ENCODE measurements at places on chromosomes 13 and 19.

- ATAC-seq: no peak
These were observed 100.7 kb downstream of the CRYL1 start for GRCh38 chr13:20424949-20425348.

DNA sequence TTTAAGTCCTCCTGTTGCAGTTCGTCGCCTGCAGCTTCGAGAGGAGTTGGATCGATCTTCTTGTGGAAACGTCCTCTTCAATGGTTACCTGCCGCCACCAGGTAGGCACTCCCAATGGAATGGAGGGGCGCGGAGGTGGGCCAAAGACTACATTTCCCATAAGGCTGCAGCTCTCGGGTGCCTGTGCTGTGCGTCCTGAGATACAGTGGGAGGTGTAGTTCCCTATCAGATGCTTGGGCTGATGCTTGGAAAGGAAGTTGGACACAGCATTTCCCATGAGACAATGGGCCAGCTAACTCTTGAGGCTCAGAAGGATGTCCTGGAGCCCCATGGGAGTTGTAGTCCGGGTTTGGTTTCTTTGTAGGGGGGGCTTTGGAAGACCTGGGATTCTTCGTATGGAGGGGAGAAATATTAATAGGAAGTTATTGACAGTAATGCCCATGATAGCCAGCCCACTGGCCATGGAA, 1.8 kb downstream of the SHKBP1 start:
- peak; percentile 15 for ATAC-seq

DNA sequence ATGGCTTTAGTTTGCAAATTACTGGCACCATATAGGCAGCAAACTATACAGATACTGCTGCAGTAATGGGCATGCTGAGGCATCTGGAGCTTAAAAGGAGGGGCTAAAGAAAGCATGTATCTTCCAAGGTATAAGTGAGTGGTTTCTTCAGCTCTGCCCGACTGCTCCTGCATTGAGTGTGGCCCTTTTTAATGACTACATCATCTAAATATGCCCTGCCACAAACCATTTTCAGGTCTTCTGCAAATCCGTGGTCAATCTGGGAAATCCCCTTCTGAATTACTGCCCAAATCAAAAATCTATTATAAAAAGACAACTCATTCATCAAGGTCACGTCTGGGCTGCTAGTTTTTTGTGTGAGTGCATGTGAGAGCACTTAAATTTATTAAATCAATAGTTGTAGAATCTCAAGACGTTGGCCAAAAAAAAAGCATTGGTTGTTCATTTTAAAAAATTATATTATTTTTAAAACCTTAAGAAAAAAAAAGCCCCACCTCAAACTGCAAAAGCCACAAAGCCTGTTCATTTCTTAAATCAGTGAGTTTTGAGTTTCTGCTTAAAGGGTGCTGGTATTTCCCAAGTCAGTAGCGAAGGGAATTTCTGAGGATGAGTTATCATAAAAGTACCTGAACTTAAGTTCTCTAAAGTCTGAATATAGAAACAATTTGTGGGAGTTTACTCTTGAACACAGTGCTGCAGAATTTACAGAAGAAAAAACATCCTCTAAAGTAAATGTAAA, 16.3 kb downstream of the LCP1 start:
- no peak for ATAC-seq

DNA sequence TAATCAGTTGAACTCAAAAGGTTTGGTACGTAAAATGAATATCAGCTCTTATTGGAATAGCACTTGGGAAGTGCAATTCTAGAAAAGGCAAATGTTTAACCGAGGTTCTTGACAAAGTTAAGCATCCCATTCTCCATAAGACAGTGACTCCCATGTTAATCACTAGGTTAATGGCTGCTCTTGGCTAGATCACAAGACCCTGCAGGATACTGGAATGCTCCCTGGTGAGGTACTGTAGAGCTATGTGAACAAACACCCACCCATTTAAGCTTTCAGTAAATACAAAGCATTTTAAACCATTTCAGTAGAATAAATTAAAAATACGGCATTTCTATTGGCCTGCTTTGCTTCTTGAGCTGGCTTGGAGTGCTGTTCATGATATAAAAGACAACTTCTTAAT, 56.5 kb downstream of the TDRD3 start:
- ATAC-seq: no peak

DNA sequence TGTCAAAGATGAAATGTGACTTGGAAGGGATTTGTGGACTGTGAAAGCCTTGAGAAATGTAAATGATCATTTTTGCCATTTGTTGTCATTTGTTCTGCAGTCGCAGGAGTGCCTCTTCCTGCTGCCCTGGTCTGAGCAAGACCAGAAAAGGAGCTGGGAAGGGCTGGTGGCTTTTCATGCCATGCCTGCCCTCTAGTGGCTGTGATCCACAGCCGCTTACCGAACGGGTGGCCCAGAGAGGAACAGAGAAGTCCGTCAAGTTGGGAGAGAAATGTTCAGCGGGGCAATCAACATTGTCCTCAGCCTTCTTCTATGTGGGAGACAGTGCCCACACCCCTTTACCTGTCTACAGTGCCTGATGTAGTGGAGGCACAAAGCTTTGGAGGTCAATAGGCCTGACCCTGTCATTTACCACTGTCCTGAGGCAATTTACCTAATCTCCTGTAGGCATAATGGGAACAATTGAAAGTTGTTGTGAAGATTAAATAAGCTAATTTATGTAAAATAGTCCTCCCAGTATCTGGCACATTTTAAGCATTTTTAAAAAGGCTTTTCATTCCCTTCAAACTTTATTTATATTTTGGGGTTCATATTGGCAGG, 224.5 kb downstream of the B3GLCT start:
- ATAC-seq: peak; percentile 100

GRCh38 chr13:73608711-73609485, 525.3 kb downstream of the KLF12 start:
- no peak for ATAC-seq

DNA sequence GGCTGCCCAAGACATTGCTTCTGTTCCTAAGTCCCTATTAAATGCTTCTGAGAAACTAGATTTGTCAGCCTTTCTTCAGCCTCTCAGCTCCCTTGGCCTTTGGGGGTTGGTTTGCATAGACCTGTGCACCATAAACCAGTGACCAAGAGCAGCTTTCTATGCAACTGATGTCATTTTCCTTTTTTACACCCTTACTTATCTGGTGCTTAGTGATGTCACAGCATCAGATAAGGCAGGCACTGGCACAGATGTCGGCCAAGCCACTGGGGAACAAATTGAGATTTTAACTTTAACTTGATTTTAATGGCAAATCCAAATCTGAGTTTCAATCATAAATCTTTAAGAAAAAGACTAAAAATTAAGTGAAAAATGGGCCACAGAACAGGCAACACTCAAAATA, 59.8 kb downstream of the RUBCNL start:
- no peak for ATAC-seq

GRCh38 chr13:45538382-45538781, 73.6 kb downstream of the COG3 start:
- ATAC-seq: no peak

GRCh38 chr13:46473806-46474205, 79.2 kb upstream of the LRCH1 start:
- ATAC-seq: no peak

DNA sequence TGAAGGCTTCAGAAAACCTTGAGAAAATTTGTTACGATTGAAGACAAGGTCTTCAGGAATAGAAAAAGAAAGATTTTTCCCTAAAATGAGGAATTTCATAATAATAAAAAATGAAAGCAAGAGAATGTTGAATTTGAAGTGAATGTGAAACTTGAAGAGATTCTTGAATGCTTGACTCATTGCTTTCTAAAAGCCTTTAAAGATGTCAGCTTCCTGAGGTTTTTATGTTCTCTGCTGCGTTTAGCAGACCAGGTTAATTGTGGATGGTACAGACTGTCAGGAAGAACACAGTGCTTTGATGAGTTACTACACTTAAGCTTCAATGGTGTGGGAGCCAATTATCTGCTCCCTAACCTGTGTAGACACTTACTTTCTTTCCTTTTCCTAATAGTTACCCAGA, 96.3 kb upstream of the FNDC3A start:
- peak; percentile 24 for ATAC-seq

DNA sequence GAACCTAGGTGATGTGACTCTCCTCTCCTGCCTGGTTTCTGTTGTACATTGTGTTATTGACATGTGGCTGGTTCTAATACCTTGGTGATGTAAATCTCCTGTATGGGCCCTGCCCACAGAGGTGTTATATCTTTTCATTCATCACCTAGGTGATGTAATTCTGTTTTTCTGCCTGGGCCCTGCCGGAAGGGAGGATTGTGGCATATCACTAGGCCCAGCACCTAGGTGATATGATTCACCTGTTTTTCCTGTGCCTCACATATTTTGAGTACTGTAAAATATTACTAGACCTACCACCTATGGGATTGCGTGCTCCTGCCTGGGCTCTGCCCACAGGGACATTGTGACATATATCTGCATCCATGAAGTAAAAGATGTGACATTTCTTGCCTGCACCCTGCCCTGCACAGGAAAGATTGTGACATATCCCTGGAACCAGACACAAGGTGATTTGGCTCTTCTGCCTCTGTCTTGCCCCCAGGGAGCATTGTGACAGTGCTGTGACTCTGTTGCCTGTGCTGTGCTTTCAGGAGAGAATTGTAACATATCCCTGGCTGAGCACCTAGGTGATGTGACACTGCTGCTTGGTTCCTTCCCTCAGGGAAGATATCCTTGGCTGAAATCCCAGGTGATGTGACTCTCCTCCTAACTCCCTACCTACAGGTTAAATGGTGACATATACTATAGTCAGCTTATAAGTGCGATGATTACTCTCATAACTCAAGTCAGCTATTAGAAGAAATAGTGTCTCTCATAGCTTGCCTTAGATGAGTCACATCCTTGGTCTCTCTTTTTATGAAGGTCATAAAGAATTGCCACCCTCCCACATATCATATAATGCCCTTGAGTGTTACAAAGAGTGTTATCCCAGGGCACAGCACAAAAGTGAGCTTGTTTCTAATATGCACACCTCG, 13.3 kb upstream of the ZNF681 start:
- no peak for ATAC-seq

- ATAC-seq: no peak
These were observed 20.7 kb upstream of the LILRA2 start for GRCh38 chr19:54552913-54553310.

- no peak for ATAC-seq
These were observed 9.1 kb upstream of the ZNF160 start for GRCh38 chr19:53112286-53112685.

Measured in SK-N-SH treated with all-trans-retinoic acid at 6 μM for 48 hours (cell line).